ENCODE measurements at places on chromosomes 5 and 9. TPM values are rescaled to one million over a fixed set of nuclear protein-coding genes. Genes with fewer than 3 reads are reported as not detected.

DNA sequence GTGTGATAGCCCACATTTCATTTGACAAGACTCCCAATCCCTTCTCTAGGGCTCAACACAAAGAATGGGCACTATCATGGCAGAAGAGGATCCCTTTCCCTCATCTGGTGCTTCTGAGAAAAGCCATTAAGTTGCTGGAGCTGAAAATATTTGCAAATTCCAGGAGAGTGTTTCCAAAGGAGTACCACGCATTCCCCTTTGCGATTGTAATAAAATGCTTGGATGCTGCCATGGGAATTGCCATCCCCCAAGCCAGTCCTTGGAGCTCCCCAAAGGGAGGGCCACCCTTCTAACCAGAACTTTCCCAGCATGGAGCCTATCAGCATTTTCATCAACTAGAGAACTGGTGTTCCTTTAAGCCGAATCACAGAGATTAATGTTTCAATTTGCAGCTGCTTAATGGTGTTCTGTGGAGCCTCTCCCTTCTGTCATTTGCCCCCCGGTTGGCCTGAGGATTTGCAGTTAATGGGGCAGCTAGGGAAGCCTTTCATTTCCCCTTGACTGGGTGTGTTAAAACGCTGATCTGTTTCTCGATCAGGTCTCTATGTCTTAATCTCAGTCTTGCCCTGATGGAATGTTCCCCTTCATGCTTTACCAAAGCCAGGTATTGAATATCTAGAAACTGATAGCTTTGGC, 133.0 kb downstream of the ENC1 start:
- no peak for DNase-seq

MORN5 gene
- not detected for total RNA-seq

BAAT gene
- total RNA-seq: not detected

DNA sequence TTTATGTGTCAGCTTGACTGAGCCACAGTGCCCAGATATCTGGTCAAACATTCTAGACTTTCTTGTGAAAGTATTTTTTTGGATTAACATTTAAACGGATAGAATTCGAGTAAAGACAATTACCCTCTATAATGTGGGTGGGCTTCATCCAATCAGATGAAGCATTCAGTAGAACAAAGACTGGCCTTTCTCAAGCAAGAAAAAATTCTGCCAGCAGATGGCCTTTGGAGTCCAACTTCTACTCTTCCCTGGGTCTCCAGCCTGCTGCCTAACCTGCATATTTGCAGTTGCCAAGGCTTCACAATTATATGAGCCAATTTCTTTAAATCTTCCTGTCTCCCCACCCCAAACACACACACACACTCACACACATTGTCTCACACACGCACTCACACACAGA, 86.4 kb downstream of the MED10 start:
- DNase-seq: no peak

Measured in PC-9 (cell line).